ENCODE measurements at places on chromosomes 1 and 21. TPM values are rescaled to one million over a fixed set of nuclear protein-coding genes. Genes with fewer than 3 reads are reported as not detected.

DNA sequence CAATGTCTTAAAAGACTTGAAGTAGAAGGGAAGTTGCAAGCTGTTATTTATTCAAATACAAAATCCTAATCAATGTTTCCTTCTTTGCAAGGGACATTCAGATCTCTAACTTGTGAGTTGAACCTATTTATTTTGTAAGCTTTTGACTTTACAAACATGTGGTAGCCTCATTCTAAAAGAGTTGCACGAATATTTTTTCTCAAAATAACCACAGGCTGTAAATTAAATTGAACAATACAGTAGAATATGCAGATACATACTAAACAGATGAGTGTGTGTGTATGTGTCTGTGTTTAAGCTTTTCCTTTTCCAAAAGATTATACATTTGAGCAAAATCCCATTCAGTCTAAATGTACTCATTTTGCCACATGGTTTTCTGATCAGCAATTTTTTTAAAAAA lies 4.8 kb upstream of the DYNLT5 start:
- DNase-seq, result no peak

DNA sequence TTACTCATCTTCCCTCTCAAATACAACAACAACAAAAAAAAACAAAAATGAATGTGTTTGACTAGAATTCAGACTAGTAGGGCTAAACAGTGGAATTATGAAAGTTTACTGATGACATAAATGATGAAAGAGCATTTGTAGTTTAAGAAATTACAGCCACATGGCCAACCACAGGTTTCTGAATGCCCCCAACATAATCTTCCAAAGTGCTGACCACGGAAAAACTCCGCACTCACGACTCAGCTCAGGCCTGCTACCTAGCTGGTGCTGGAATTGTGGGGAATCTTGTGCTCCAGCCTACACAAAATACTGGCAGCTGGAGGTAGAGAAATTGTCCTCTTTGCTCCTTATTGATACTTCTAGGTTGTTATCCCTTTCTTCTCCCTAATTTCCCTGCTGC lies 23.6 kb upstream of the TBX15 start:
- no peak for DNase-seq

GRCh38 chr1:39105841-39106765 lies 80.0 kb downstream of the NDUFS5 start:
- peak; percentile 72 for DNase-seq

DNA sequence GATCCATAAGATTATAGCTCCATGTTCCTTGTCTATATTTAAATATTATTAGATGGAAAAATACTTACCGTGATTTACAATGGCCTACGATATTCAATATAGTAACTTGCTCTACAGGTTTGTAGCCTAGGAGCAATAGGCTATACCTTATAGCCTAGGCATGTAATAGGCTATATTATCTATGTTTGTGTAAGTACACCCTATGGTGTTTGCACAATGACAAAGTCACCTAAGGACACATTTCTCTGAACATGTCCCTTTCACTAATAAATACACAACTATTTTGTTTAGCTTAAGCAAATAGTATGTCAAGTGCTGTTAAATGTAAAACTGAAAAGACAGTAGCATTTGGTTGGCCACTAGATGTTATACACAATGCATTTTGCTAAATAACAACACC lies 248.9 kb upstream of the ADGRL4 start:
- DNase-seq, result no peak

DNA sequence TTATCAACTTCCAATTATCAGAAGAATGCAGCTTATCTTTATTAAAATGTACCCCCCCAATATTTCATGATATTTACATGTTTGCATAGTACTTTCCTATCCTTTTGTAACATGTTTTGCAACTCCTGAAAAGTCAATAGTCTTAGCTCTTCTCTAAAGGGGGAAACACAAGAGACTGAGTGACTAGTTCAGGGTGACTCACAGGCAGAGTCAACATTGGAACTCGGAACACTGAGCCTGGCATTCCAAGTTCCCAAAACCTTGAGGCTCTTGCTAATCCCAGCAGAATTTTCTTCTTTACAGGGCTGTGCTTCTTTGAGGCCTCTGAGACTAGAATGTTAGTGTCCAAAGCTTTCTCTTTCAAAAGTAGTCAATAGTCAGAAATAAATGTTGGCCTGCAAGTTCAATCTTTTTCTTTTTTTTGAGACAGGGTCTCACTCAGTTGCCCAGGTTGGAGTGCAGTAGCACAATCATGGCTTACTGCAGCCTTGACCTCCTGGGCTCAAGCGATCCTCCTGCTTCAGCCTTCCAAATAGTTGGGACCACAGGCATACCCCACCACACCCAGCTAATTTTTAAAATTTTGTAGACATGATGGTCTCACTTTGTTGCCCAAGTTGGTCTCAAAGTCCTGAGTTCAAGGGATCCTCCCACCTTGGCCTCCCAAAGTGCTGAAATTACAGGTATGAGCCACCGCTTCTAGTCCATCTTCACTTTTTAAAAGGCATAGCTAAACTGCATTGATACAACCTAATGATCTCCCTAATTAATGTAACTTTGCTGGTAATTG lies 37.5 kb downstream of the ZNF281 start:
- DNase-seq, result no peak

DNA sequence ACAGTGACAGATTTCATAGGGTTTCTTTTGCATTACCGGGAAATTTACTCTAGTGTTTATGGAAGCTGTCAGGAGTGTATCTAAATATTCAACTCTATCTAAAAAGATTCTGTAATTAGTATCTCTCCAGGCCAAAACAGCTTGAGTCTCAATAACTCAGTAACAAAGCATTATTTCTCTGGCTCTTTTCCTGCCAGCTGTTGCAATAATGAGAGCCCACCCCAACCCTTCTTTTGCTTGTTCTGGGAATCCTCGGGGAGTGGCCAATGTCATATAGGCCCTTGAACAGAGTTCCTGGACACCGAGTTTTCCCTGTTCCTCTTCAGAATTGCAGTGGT lies 120.1 kb upstream of the SGIP1 start:
- no peak for DNase-seq

GRCh38 chr1:98428864-98429263 lies 232.7 kb upstream of the SNX7 start:
- DNase-seq, result no peak

DNA sequence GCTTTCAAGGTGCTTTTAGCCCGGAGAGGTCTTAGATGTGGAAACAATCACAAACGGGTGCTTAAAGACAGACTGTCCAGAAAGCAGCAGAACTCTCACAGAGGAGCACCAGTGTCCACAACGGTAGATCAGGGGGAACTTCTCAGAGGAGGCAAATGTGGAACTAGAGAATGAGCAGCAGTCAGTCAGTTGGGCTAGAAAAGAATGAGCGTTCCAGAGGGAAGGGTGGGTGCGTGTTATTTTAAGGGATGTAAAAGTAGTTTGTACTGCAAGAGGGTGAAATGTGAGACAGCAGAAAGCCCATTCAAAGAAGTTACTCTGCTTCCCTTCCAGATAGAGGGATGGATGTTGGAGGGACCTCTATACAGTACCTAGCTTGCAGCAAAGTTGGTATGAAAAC lies 30.9 kb downstream of the RGS5 start:
- DNase-seq, result no peak

DNA sequence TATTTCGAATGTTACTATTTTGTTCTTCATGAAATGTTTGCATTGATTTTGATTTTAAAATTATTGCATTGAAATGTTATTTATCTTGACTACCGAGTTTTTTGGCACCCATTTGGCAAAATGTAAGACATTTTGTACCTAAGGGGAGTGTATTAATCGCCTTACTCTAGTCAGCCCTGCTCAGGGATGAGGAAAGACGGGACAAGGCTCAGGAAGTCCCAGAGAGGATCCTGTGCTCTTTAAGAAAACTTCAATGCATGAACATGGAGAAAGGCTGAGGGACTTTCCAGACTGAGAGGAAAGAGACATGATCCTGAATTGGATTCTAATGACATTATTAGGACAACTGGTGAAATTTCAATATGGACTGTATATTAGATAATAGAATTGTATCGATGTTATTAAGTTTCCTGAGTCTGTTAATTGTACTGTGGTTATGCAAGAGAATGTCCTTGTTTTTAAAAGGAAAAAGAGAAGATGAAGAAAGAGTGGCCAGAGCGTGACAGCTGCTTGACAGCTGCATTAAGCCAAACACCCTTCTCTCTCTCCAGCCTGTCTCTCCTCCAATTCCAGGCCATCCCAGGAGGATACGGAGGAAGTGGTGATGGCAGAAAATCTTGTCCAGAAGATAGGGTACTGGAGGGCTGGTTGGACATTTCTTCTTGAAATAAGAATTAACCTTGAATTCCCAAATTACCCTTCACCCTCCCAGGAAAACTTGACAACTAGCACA lies 66.0 kb downstream of the PLEKHA6 start:
- DNase-seq, result no peak

- no peak for DNase-seq
Measured at GRCh38 chr1:85584923-85585322, 4.4 kb downstream of the CCN1 start.

DNA sequence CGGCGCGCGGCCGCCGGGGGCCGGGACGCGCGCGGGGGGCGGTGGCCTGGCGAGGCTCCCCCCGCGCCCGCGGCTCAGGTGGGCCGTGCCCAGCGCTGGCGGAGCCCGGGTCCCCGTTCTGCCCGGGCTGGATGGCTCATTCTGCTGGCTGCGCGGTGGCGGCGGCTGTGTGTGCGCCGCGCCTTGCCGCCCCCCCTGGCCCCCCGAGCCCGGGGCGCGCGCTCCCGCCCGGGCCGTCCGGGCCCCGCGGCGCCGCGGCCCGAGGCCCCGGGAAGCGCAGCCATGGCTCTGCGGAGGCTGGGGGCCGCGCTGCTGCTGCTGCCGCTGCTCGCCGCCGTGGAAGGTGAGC lies at the start of gene EPHB2:
TSS of gene EPHB2 (plus strand) at position 139 of the 349 bp plus-strand sequence. CDS start at position 283, 144 bp downstream.
- DNase-seq, result no peak

DNA sequence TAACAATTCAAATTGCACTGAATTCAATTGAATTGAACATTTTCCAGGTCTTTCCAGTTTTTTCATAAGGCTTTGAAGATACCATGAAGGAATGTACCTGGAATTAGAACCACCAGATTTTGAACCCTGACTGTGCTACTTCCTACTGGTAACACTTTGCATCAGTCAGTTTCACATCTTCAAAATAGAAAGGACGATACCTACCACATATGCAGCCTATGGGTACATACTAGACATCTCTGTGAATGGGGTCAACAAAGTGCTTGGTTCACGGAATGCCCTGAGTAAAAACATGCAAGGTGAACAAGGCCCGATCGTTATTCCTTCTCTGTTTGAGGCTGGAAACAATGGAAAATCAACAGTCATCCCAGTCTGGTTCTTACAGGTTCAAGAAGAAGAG lies 41.2 kb upstream of the WLS start:
- DNase-seq, result no peak

GRCh38 chr1:10687782-10688408 lies 108.6 kb downstream of the CASZ1 start:
- no peak for DNase-seq

DNA sequence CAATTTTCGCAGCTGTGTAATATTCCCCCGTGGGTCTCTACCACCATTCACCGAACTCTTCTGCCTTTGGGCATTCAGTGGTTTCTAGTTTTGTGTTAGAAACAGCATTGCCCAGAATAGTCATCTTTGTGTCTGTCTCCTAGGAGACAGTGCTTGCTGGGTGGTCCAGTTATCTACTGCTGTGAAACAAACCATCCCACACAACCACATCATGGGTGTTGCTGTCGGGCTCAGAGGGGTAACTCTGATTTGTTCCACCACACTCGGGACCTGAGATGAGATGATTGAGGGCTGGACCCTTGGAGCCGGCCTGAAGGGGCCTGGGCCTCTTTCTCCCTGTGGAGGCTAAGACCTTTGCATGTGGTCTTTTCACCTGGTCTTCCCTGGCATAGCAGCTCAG lies 427.2 kb upstream of the VAMP3 start:
- no peak for DNase-seq

GRCh38 chr1:57254022-57254421 lies 169.8 kb downstream of the DAB1 start:
- no peak for DNase-seq

GRCh38 chr1:12525311-12526181 lies 92.5 kb downstream of the DHRS3 start:
- no peak for DNase-seq

- peak; percentile 85 for DNase-seq
Measured at GRCh38 chr1:145720878-145721671, 1.8 kb downstream of the CD160 start.

DNA sequence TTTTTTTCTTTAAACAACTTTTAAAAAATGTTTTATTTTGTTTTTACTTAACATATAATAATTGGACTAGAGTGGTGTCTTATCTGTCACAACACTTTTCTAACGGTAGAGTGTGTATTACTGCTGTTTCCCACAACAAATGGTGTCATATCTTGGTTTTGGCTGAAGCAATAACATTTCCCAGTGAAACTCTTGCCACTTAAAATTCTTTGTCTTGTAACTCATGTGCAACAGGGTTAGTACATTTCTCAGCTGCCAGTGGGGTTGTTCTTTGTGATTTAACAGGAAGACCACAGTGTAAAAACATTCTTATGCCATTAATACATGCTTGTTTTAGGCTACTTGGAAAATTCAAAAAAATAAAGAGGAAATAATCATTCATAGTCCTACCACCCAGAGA lies 43.5 kb downstream of the ALPL start:
- no peak for DNase-seq

- no peak for DNase-seq
Measured at GRCh38 chr1:65524931-65525265, 104.4 kb downstream of the LEPR start.

DNA sequence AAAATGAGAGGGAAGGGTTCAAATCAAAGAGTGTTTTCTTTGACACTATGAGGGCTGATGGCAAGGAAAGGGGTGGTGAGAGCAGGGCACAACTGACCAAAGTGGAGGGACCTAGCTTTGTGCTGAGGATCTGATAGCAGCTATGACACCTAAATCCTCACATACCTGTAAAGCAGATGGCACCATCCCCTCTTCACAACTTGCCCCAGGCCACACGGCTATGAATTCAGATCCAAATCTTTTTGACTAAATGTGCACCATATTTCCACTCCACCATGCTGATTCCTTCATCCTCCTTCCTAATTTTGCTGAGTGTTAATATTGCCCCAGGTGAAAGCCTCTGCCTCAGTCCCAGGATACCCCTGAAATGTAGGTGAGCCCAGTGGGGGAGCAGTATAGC lies 385.7 kb downstream of the PLPP3 start:
- no peak for DNase-seq

DNA sequence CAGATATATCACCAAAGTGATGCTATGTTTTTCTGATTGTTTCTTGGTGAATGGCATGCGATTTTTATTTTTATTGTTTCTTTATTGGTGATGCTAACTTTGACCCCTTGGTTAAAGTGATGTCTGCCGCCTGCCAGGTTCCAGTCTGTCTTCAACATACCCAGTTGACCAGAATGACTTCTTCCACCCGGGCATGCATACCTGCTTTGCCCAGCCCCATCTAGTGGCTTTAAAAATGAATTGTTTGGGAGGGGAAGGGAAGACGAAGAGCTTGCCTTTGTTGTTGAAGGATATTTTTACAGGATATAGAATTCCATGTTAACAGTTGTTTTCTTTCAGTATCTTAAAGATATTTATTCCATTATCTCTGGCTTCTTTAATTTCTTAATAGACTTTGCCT lies 65.1 kb downstream of the ATG4C start:
- DNase-seq, result no peak

SPTA1 gene
- 3.8 TPM for total RNA-seq

NUF2 gene
- total RNA-seq, result 0.49 TPM

FASLG gene
- 0.40 TPM for total RNA-seq

CDKN2C gene
- total RNA-seq, result 17.2 TPM

CLDN19 gene
- 243 TPM for total RNA-seq

All from sciatic nerve (tissue), 2 donors.